Aorta (tissue), 5 donors: ENCODE measurements at places on chromosomes 12 and 14. TPM values are rescaled to one million over a fixed set of nuclear protein-coding genes. Genes with fewer than 3 reads are reported as not detected.

GRCh38 chr14:24378981-24379906, 11.3 kb downstream of the NFATC4 start:
- no peak for DNase-seq

GRCh38 chr12:59118356-59118755, 198.1 kb upstream of the LRIG3 start:
- DNase-seq, result no peak

GRCh38 chr14:103398427-103399195, 13.4 kb downstream of the MARK3 start:
- no peak for DNase-seq

GRCh38 chr14:60622210-60622916, 26.9 kb downstream of the SIX1 start:
- no peak for DNase-seq

The KLRG1 gene
- total RNA-seq, result 4.1 TPM

The RNF212B gene
- total RNA-seq, result not detected

The ACOT4 gene
- 1.3 TPM for total RNA-seq

The CMTM5 gene
- not detected for total RNA-seq
